ENCODE measurements at places on chromosomes 6 and 20. TPM values are rescaled to one million over a fixed set of nuclear protein-coding genes. Genes with fewer than 3 reads are reported as not detected.

GRCh38 chr6:84685983-84686584 is 78.3 kb downstream of the TBX18 start:
- peak; percentile 74 for DNase-seq

GRCh38 chr6:97085772-97086171 is 161.2 kb downstream of the KLHL32 start:
- no peak for DNase-seq

DNA sequence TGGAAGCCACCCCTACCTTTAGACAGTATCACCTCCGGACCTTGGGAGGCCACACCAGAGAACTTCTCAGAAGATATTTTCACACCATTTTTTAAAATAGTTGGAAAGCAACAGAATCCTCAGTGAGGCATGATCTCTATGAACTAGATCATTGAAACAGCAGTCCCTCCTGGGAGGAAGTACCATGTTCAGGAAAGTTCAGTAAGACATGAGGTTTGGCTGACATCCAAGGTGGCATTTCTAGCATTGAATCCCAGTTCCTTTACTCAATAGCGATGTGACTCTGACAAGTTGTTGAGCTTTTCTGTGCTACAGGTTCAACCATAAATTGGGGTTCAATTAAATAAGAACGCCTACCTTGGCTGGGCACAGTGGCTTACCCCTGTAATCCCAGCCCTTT is 169.0 kb downstream of the TBC1D7 start:
- DNase-seq = no peak

The RWDD2A gene
- 2.0 TPM for total RNA-seq

GRCh38 chr20:61647702-61648101 is 395.6 kb downstream of the CDH4 start:
- DNase-seq = no peak

GRCh38 chr6:158567152-158567551 is 7.3 kb downstream of the TMEM181 start:
- DNase-seq = no peak

DNA sequence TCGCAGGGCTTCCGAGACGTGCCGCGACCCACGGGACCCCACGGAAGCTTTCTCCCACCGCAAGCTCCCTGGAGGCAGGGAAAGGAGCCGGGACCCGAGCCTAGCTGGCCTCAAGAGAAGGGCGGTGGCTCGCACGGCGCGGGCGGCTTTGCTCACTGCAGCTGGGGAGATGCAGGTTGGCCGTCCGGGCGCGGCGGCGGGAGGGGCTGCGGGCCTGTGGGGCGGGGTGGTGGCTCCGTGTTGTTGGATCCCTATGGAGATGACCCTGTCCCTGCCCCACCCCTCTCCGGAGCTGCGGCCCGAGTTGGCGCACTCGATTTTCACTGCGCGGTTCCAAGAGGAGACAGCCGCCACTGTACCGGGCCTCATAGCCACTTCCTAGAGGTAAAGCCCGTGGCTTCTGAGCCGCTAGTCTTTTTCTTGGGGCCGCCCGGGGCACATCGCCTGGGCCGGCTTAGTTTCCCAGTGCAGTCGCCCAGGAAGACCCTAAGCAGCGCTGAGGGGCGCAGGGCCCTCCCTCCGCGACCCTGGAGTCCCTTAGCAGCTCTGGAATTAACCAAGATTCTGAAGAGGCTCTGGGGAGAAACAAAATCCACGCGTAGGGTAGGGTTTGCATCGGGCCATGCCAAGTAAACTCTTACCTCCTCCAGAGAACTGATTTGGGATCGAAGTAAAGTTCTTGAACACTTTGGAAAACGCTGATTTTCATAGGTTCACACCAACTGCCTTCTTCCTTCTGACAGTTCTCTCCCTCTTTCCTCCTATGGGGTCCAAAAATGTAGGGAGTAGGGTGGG is at the start of gene ECT2L:
ECT2L (plus strand) TSS at position 279 of the 795 bp plus-strand sequence. CDS start 17,188 bp downstream, outside the sequence.
- DNase-seq = no peak

- DNase-seq = no peak
These were observed 80.4 kb downstream of the ARID1B start for GRCh38 chr6:156857573-156857972.

The FAM83B gene
- not detected for total RNA-seq

GRCh38 chr6:73134588-73134987 is 90.7 kb downstream of the KHDC1L start:
- peak; percentile 89 for DNase-seq

DNA sequence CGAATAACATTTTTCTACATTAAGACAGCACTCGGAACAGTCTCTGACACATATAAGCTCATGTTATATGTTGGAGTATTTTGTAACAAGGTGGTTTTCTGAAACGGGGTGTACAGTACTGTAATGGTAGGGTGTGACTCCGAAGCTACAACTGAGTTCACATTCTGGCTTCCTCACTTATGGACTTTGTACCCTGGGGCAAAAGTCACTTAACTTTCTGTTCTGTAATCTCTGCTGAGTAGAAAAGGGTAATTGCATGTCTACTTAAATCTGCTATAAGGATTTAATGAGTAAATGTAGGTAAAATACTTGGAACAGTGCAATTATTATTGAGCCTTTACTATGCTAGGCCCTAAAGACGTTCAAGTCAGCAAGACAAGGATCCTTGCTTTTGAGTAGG is 4.7 kb upstream of the LTV1 start:
- DNase-seq = no peak

DNA sequence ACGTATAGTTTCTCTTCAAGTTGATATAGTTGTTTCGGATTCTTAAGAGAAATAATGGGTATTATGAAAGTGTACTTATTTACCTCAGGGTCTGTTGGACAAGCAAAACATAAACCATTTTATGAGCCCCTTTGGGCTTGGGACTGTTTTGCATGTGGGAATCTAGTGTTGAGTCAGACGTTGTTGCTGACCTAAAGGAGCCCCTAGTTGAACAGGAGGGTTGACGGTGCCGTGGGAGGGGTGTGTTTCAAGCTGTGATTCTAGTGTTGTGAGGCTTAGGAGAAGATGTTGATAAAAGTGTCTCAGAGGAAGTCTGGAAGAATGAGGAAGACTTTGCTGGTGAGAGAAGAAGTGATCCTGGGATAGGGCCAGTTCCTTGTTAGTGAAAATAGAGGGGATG is 140.0 kb downstream of the ARID1B start:
- no peak for DNase-seq

- DNase-seq = no peak
These were observed 145.5 kb upstream of the TOP1 start for GRCh38 chr20:40883097-40883496.

The ASCC3 gene
- total RNA-seq = 56.2 TPM

DNA sequence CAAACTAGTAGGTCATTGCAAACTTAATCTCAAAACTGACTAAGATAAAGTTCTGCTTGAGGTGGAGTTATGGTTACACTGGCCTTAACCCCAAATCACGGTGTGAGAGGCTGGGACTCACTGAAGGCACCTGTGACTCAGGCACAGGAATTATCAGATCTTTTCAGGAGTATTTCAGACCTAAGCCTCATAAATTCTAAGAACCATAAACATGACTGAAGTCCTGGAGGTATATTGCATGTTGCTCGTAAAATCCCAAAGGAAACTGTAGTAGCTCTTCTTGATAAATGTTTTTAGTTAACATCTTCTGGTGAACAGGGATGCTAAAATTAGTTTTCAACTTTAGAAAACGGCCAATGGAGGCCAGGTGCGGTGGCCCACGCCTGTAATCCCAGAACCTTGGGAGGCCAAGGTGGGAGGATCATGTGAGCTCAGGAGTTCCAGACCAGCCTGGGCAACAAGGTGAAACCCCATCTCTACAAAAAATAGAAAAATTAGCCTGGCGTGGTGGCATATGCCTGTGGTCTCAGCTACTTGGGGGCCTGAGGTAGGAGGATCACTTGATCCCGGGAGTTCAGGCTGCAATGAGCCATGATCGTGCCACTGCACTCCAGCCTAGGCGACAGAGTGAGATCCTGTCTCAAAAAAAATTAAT is 36.5 kb downstream of the DZANK1 start:
- peak; percentile 16 for DNase-seq

- DNase-seq = no peak
These were observed 451.5 kb downstream of the EPM2A start for GRCh38 chr6:145283856-145284255.

GRCh38 chr20:47785311-47785853 is at the start of gene SULF2:
Gene SULF2 (minus strand): TSS chr20:47785481. CDS start chr20:47757363, 28,118 bp downstream.
- no peak for DNase-seq

DNA sequence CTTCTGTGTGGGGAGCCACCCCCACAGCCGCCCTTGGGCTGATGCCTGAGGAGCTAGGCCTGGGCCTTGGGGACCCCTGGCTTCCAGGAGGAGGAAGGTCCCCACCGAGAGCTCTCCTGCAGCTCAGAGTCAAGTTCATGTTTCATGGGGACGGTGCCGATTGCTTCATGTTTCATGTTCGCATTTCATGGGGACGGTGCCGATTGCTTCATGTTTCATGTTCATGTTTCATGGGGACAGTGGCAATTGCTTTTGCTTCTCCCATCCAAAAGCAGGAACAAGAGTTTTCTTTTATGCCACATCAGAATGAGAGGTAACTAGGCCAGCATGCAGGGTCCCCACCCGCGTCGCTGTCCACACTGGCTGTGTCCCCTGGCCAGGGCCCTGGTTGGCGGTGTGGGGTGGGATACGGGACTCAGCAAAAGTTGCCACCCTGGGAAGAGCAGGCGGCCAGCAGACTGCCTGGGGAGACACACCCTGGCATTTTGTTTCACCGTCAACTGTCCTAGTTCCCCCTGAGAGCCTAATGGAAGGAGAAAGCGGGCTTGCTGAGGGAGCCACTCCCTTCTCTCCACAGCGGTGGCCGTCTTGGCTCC is 46.0 kb downstream of the DACT2 start:
- no peak for DNase-seq

GRCh38 chr6:18527836-18528743 is 140.9 kb downstream of the RNF144B start:
- DNase-seq = peak; percentile 63

DNA sequence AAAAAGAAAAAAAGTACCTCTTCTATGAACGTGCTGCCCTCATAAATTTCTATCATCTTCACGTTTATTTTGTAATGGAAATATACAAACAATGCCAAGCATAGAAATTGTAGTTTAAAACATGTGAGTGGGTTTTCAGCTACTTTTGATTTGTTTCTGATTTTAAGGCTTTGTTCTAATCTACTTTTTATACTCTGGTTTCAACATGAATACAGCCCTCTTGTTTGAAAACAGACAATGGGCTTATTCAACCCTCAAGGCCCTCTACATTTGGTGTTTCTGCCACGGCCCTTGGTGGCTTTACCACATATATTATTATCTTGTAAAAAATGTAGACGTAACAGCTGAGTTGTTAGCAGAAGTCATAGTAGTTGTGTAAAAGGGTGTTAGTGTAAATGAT is 153.9 kb downstream of the SOX4 start:
- no peak for DNase-seq

DNA sequence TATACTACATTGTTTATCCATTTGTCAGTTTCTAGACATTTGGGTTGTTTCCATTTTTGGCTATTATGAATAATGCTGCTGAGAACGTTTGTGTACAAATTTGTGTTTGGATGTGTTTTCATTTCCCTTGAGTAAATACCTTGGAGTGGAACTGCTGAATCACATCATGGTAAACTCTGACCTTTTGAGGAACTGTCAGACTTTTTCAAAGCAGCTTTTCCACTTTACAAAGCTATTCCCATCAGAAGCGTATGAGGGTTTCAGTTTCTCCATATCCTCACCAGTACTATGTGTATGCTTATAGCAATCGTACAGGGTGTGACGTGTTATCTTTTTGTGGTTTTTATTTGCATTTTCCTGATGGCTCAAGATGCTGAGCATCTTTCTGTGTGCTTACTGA is 103.7 kb downstream of the MYO6 start:
- no peak for DNase-seq

DNA sequence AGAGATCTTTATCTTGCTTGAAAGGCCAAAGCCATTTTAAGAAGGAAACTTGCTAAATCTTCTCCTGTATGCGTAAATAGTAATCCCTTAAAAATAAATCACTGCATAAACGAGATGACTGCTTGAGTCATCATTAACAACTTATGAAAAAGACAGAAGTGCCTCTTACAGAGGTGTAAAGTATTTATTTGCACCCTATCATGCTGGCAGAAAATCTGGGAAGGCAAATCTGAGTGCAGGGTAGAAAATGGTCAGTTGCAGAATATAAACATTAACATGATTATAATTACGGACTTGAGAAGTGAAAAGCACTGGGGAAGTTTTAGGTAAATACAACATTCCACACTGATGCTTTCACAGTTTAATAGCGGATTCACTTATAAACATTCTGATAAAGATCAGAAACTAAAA is 67.5 kb upstream of the FBXO30 start:
- DNase-seq = no peak

The MLIP gene
- not detected for total RNA-seq

- DNase-seq = no peak
These were observed 5.3 kb downstream of the PGC start for GRCh38 chr6:41741625-41742490.

DNA sequence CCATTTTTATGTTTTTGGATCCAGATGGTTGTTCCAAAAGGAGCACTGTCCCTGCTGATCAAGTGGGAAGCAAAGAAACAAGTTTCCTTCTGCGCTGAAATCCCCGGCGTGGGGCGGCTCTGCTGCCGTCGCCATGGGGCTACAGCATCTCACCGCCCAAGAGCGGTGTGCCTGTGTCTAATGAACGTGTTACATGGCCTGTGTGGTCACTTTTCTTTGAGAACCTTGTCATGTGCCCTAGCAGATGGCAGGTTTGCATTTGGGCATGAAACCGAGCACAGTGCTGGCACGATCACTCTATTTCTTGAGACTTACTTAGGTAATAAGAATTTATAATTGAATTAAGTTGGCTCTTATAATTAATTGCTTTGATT is 51.9 kb downstream of the ZDHHC14 start:
- no peak for DNase-seq

GRCh38 chr20:3328501-3328900 is 79.0 kb downstream of the DNAAF9 start:
- no peak for DNase-seq

DNA sequence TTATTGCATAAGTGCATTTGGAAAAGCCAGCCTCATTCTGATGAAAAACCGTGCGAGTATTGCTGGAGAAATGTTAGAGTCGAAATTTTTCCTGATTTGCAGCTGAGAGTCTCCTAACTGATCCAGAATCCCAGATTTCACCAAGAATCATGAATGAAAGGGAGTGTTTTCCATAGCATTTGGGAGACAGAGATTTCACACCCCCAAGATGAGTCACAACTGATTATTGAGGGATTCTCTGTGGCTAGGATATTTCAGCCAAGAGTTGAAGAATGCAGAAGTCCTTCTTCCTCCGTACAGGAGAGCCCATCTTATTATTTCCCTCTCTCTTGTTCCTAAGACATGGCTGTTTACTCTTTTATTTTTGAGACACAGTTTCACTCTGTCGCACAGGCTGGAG is 82.2 kb upstream of the SALL4 start:
- no peak for DNase-seq

- no peak for DNase-seq
These were observed 17.5 kb downstream of the PIM1 start for GRCh38 chr6:37187321-37188022.

The DEFB132 gene
- not detected for total RNA-seq

The FAM83C gene
- not detected for total RNA-seq

The SLC35F1 gene
- total RNA-seq = not detected

The SDC4 gene
- total RNA-seq = not detected

The NKAIN2 gene
- total RNA-seq = not detected

DNA sequence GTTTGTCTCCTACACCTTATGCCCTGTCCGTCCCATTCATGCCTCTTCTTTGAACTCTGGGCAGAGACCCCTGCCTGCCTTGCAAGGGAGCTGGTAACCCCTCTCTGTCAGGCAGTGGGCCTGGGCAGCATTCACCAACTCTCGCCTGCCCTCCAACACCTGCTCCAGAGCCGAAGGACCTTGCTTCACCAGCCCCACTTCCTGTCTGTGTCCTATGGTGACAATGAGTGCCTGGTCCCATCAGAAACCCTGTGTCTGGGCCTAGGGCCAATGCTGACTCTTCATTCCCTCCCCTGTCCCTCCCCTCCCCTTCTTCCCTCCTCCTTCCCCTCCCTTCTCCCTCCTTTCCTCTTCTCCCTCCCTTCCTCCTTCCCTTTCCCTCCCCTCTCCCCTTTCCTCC is 22.8 kb upstream of the PCMTD2 start:
- peak; percentile 53 for DNase-seq
